DND-41 (cell line): ENCODE measurements at places on chromosomes 4 and X.

GRCh38 chr4:126046081-126046614 is 731.4 kb downstream of the FAT4 start:
- H3K36me3 ChIP-seq = no peaks in the 10 kb centered on the region
- H3K4me3 ChIP-seq = no peak overlapping the region
- no peak overlapping the region for H3K27ac ChIP-seq
- no peaks in the 10 kb centered on the region for H3K4me1 ChIP-seq

DNA sequence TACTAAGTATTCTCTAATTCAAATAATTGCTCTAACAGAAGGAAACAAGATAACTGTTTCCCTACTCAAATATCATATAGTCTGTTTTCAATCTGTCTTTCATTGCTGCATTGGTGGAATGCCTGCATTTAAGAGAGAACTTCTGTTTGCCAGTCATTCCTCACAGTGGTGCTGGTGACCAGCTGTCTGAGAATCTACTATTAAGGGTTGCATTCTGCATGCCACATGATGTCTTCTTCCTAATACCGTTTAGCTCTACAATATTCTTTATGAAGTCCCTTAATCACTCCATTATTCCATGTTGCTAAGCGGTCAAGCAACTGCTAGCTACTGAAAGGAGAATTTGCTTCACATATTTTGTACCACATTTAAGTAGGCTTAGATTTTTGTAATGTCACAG is 167.1 kb upstream of the CENPE start:
- H3K27ac ChIP-seq = no peak overlapping the region
- H3K4me3 ChIP-seq = no peak overlapping the region

GRCh38 chr4:86894455-86894854 is 2.2 kb upstream of the C4orf36 start:
- peaks cover 14% of the 10 kb centered on the region for H3K4me1 ChIP-seq
- no peak for DNase-seq
- no peak overlapping the region for H3K27ac ChIP-seq
- no peak overlapping the region for H3K4me3 ChIP-seq
- no peaks in the 10 kb centered on the region for H3K36me3 ChIP-seq

- H3K27ac ChIP-seq = no peak overlapping the region
- H3K4me1 ChIP-seq = no peaks in the 10 kb centered on the region
- DNase-seq = no peak
- no peaks in the 10 kb centered on the region for H3K27me3 ChIP-seq
- 0 out of 2 replicates have a peak, but pooled peaks cover 3% of the 10 kb centered on the region for H3K36me3 ChIP-seq
Observed at GRCh38 chr4:48692897-48693296, 87.2 kb downstream of the FRYL start.

- no peak overlapping the region; the same call in 1 of the 2 replicates for H3K27ac ChIP-seq
- no peak overlapping the region for H3K4me3 ChIP-seq
- H3K36me3 ChIP-seq = no peaks in the 10 kb centered on the region
- peaks cover 14% of the 10 kb centered on the region for H3K4me1 ChIP-seq
Observed at GRCh38 chr4:5134620-5135019, 83.3 kb downstream of the STK32B start.

- DNase-seq = no peak
- no peak overlapping the region for H3K4me3 ChIP-seq
- H3K4me1 ChIP-seq = no peaks in the 10 kb centered on the region
- no peaks in the 10 kb centered on the region for H3K36me3 ChIP-seq
- no peaks in the 10 kb centered on the region for H3K27me3 ChIP-seq
- H3K27ac ChIP-seq = no peak overlapping the region
Observed at GRCh38 chr4:128698386-128698785, 111.1 kb upstream of the JADE1 start.

DNA sequence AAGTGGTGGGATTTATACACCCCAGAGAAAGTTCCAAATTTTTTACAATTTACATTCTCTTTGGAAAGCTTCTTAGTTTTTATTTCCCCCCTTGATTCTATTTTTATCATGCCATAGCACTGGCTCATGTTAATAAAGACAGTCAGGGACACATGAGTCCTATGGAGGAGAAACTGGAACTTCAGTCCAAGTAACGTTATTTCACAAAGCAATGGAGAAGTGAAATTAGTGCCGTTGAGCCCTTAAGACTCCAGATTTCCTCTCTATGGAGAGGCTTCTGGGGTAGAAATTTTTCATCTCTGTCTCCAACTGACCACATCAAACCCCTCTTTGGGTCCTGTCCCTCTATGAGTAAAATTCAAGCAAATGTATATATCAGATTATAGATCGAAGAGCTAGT is 12.8 kb upstream of the TASL start:
- DNase-seq = no peak

- H3K4me1 ChIP-seq = no peaks in the 10 kb centered on the region
- no peak overlapping the region for H3K27ac ChIP-seq
- no peaks in the 10 kb centered on the region for H3K36me3 ChIP-seq
- no peak for DNase-seq
- H3K4me3 ChIP-seq = no peak overlapping the region
Observed at GRCh38 chrX:63855896-63856295, 70.9 kb upstream of the ARHGEF9 start.

DNA sequence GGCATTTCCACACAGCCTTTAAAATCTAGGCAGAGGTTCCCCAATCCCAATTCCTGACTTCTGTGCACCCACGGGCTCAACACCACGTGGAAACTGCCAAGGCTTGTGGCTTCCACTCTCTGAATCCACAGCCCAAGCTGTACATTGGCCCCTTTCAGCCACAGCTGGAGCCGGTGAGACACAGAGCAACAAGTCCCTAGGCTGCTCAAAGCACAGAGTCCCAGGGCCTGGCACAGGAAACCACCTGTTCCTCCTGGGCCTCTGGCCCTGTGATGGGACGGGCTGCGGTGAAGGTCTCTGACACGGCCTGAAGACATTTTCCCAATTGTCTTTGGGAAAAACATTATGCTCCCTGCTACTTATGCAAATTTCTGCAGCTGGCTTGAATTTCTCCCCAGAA is 500.0 kb downstream of the FSTL5 start:
- no peak overlapping the region for H3K4me3 ChIP-seq
- H3K27me3 ChIP-seq = no peaks in the 10 kb centered on the region
- H3K4me1 ChIP-seq = no peaks in the 10 kb centered on the region
- H3K36me3 ChIP-seq = no peaks in the 10 kb centered on the region
- DNase-seq = no peak

DNA sequence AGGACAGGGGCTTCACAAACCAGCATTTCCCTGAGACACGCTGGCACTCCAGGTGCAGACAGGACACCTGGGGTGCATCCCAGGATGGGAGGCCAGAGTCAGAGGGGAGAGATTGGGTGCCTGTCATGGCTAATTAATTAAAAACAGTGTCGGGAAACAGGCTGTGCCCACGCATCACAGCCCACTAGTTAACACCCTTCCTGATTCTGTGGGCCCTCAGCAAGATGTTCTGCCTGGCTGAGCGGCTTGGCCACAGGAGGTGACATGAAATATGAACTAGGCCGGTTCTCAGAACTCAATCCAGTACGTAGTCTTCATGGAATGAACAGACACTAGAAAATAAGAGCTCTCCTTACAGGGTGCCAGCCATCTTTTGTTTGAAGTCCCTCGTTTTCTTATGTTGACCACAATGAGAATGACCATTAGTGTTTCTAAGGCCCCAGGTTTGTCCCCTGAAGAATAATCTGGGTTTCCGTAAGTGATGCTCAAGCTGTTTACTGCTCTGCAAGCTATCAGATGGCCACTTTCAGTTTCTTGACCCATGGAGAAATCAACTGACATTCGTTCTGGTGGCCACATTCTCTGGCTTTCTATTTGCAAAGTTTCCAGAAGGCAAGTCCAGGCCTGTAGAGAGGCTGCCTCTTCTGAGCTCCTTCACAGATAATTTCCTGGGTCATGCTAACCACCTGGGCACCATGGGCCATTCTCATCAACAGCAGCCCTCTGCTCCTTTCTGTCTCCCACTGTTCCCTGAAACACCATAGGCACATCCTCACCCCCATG is 72.3 kb downstream of the SLC34A2 start:
- H3K27ac ChIP-seq = no peak overlapping the region
- H3K4me3 ChIP-seq = no peak overlapping the region
- no peaks in the 10 kb centered on the region for H3K4me1 ChIP-seq
- H3K36me3 ChIP-seq = no peaks in the 10 kb centered on the region

- no peak overlapping the region for H3K27ac ChIP-seq
- no peak overlapping the region for H3K4me3 ChIP-seq
- no peak for DNase-seq
- H3K27me3 ChIP-seq = no peaks in the 10 kb centered on the region
- H3K36me3 ChIP-seq = no peaks in the 10 kb centered on the region
- no peaks in the 10 kb centered on the region for H3K4me1 ChIP-seq
Observed at GRCh38 chr4:85955620-85956292, 404.1 kb downstream of the MAPK10 start.

DNA sequence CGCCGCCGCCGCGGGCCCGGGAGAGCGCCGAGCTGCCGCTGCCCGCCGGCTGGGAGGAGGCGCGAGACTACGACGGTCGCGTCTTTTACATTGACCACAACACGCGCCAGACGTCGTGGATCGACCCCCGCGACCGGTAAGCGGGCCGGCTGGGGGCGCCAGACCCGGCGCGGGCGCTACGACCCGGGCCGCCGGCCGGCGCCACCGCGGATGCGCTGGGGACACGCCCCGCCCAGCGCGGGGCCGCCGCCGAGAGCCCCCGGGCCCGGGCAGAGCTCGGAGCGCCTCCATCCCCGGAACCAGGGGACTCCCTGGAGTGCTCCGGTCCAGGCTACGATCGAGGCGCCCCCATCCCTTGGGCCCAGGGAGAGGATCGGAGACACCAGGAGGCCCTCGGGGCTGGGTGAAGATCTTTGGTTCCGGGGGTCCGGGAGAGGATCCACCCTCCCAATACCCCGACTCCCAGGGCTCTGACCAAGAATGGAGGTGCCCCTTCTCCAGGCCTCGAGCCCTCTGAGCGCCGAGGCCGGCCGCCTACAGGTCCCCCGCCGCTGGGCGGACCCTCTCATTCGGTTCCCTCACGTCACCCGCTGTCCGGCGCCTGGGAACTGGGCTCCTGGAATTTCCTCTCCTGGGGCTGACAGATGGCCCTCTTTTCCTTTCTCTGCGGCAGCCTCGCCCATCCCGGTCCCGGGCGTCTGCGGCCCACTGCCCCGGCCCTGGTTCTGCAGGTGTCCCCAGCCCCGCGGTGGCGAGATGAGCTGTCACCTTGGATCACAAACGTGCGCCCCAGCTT is 48.8 kb downstream of the CLDN34 start:
- H3K4me3 ChIP-seq = peak overlapping the region; percentile 24; the same call in 1 of the 2 replicates
- H3K36me3 ChIP-seq = no peaks in the 10 kb centered on the region
- DNase-seq = peak; percentile 18
- H3K27ac ChIP-seq = no peak overlapping the region; the same call in 1 of the 2 replicates
- H3K27me3 ChIP-seq = no peaks in the 10 kb centered on the region
